ENCODE measurements at places on chromosomes 1 and 21.

DNA sequence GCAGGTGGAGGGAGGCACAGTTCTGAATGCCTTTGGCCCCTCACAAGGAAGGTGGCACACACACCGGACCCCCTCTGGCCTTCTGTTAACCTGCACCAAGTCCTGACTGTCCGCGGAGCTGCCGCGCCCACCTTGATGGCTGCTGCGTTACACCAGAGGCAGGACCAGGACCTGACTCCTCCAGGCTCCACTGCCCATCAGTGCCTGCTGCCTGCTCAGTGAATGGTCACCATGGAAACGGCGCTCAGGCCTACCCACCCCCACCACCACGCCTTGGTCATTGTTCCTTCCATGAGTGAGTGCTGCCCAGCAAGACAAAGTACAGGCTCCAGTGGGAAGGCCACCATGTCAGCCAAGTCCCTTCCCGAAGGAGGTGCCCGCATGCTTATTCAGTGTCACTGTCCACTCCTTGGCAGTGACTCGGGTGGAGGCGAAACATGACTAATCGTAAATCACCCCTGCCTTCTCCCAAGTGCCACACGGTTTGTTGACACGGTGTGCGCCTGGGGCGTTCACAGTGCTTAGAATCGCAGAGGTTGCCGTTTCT lies 57.3 kb downstream of the SLC37A1 start:
- no peak for DNase-seq

DNA sequence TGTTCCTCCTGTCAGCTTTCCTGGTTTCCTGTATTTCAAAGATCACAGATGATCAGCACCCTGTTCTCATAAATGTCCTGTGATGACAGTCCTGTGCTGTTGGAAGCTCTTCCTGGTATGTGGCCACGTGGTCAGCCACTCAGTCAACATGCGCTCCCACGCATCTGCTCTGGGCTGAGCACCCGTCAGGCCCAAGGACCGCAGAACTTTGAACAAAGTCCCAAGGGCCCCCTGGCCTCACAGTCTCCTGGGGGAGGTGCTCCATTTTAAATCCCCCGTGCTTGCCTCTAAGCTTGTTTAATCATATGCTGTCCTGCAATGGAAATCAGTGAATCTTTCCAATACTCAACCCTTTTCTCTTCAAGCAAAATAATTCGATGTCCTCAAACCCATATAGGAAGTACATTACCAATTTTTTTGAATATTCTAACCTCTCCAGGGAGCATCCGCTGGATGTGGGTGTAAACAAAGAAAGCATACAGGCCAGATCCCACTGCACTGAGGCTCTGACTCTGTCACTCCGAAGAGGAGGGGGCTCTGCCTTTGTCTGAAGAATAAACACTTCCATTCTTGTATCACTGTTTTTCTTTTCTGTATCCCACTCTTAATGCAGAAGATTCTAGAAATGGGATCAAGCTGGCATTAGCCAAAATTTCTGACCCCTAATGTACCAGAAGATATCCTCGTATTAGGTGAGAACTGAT lies 250.3 kb downstream of the SDCCAG8 start:
- no peak for DNase-seq

- no peak for DNase-seq
These were observed 70.5 kb upstream of the SH3GLB1 start for GRCh38 chr1:86633921-86634320.

DNA sequence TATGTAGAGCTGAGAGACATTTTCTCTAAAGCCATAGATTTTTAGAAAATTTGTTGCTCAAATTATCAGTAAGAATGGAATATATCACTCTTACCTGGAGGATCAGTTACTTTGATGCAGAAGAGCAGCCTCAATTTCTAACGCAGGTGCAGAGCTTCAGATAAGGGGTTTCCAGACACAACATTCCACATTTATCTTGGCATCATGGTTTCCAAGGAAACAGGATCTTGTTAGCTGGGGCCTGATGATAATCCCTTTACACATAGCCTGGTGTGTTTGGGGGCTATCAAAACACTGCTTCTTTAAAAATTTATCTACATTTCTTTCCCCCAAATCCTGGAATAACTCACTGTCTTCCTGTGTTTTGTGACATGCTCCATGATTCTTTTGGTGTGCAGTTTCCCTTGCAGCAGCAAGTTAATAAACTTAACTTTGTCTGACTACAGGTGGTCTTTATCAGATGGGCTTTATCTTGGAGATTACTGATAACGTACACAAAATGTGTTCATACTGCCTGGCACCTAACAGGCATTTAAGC lies 2.7 kb upstream of the STX12 start:
- DNase-seq, result no peak

- DNase-seq, result no peak
These were observed 163.7 kb downstream of the NTPCR start for GRCh38 chr1:233114159-233114558.

- DNase-seq, result no peak
These were observed 139.4 kb downstream of the DHRS3 start for GRCh38 chr1:12478612-12478985.

GRCh38 chr1:159996653-159997052 lies 35.1 kb downstream of the PIGM start:
- DNase-seq, result peak; percentile 88

Data from HFFc6 (cell line).